ENCODE measurements at places on chromosomes 6 and 20. TPM values are rescaled to one million over a fixed set of nuclear protein-coding genes. Genes with fewer than 3 reads are reported as not detected.

The ADTRP gene
- total RNA-seq: 0.38 TPM

The TMEM217 gene
- total RNA-seq: 11.3 TPM

The PRL gene
- not detected for total RNA-seq

The LTB gene
- total RNA-seq: 6.4 TPM

The PI16 gene
- total RNA-seq: not detected

The THEMIS gene
- total RNA-seq: not detected

The COX4I2 gene
- total RNA-seq: not detected

The GSTA2 gene
- not detected for total RNA-seq

The ANGPT4 gene
- total RNA-seq: not detected

The ZHX3 gene
- total RNA-seq: 6.4 TPM

The L3MBTL1 gene
- 1.7 TPM for total RNA-seq

The DOP1A gene
- 16.2 TPM for total RNA-seq

The HLA-DOB gene
- total RNA-seq: under 0.01 TPM

The GLP1R gene
- not detected for total RNA-seq

The GRIK2 gene
- total RNA-seq: not detected

The CCN6 gene
- not detected for total RNA-seq

The SLC17A1 gene
- not detected for total RNA-seq

The CALHM5 gene
- total RNA-seq: 1.4 TPM
